ENCODE measurements at places on chromosomes 13 and 19.

DNA sequence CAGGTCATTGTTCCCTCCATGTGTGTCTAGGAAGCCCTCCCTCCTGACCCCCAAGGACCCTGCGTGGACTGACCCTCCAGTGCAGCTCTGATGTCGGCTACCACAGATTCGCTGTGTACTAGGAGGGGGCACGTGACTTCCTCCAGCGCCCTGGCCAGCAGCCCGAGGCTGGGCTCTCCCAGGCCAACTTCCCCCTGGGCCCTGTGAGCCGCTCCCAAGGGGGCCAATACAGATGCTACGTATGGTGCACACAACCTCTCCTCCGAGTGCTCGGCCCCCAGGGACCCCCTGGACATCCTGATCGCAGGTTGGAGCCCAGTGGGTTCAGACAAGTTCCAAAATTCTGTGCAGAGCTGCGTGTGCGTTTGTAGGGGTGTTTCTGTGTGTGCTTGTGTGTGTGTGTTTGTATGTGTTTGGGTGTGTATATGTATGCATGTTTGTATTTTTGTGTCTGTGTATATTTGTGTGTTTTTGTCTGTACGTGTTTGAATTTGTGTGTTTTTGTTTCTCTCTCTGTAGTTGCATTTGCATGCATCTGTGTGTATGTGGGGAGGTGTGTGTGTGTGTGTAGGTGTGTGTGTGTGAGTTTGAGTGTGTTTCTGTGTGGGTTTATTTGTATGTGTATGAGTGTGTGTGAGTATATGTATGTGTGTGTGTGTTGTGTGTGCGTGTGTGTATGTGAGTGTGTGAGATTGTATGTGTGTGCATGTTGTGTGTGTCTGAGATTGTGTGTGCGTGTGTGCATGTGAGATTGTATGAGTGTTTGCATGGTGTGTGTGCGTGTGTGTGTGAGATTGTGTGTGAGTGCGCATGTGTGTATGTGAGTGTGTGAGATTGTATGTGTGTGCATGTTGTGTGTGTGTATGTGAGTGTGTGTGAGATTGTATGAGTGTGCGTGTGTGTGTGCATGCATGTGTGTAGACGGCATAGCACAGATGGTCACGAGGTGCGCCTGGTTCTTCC lies 21.4 kb upstream of the LILRA2 start:
- H3K27ac ChIP-seq, result no peak overlapping the region
- H3K27me3 ChIP-seq, result peaks cover 11% of the 10 kb centered on the region
- peaks cover 12% of the 10 kb centered on the region for H3K4me1 ChIP-seq
- no peaks in the 10 kb centered on the region for H3K36me3 ChIP-seq
- H3K4me3 ChIP-seq, result no peak overlapping the region
- peak; percentile 15 for DNase-seq

DNA sequence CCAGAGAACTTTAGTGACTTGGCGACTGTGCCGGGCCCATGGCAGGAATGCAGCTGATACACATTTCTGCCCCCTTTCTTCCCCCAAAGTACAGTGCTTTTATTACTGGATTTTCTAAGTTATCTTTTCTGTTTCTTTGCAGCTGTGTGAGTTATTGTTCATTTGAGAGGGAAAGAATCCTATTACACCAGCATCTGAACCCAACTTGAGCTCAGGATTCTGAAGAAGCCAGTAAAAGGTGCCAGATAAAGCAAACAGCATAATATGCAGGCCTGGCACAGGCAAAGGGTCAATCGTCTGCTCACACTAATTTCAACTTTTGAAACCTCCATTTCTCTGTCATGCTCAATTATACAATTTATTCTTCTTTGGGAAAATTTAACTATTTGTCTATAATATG lies 93.9 kb downstream of the DOCK9 start:
- no peak overlapping the region for H3K27ac ChIP-seq
- H3K4me1 ChIP-seq, result no peaks in the 10 kb centered on the region
- H3K27me3 ChIP-seq, result no peaks in the 10 kb centered on the region
- DNase-seq, result no peak

DNA sequence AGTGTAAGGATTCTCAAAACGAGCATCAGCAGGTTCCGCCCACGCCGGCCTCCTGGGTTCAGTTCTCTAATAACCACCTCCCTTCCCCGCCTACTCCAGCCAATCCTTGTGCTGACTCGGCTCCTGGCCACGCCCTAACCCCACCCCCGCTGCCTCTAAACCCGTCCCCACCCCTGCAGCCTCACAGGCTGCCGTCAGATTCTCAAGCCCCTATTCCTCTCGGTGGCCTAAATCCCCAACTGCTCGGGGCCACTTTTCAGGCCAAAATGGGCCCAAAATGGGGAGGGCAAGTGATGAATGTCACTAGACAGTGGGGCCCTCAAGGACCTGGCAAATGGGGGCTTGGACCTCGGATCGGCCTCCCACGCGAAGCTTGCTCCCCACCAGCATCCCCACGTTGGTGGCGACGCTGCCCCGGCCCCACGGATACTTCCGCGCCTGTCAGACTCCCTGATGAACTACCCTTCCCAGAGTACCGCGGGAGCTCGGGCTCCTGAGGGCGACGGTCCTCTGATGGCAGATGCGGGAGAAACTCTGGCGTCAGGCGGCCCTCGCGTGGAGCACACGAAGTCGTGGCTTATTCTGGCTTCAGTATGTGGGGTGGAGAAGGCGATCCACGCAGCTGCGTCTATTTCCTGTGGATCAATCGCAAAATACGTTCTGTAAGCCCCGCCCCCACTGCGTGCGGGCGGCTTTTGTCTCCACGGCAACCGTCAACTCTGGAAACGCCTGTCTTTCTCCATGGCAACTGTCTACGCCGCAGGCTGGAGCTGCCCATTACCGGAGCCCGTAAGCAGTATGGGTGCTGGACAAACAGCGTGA lies 24.8 kb downstream of the ZNF473 start:
- H3K4me3 ChIP-seq, result peak overlapping the region; percentile 79
- H3K4me1 ChIP-seq, result peaks cover 18% of the 10 kb centered on the region
- peaks cover 34% of the 10 kb centered on the region for H3K36me3 ChIP-seq
- peaks cover 5% of the 10 kb centered on the region for H3K27me3 ChIP-seq
- no peak overlapping the region for H3K27ac ChIP-seq

GRCh38 chr19:38034492-38034860 lies 127.5 kb downstream of the SIPA1L3 start:
- H3K27ac ChIP-seq, result no peak overlapping the region
- no peak overlapping the region for H3K4me3 ChIP-seq
- no peak for DNase-seq
- no peaks in the 10 kb centered on the region for H3K27me3 ChIP-seq
- H3K4me1 ChIP-seq, result no peaks in the 10 kb centered on the region
- H3K36me3 ChIP-seq, result peaks cover 2% of the 10 kb centered on the region

DNA sequence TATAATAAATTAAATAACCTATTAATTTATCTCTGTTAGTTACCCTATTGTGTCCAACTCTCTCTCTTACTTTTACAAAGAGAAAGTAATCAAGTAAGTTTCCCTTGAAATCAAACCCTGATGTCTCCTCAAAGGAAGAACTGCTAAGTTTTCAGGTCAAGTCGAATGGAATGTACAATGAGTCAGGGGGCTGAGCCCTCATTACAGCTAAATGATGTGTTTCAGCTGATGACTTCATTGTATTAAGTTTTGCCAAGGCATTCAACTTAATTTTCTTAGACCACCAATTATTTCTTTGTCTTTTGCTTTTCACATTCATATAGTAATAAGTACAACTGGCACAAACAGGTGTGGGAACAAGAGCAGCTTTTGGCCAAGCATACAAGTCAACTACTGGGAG lies 54.7 kb upstream of the DCT start:
- peaks cover 2% of the 10 kb centered on the region for H3K27me3 ChIP-seq
- no peak overlapping the region for H3K4me3 ChIP-seq
- no peak for DNase-seq
- H3K36me3 ChIP-seq, result no peaks in the 10 kb centered on the region
- no peak overlapping the region for H3K27ac ChIP-seq
- H3K4me1 ChIP-seq, result peaks cover 16% of the 10 kb centered on the region

DNA sequence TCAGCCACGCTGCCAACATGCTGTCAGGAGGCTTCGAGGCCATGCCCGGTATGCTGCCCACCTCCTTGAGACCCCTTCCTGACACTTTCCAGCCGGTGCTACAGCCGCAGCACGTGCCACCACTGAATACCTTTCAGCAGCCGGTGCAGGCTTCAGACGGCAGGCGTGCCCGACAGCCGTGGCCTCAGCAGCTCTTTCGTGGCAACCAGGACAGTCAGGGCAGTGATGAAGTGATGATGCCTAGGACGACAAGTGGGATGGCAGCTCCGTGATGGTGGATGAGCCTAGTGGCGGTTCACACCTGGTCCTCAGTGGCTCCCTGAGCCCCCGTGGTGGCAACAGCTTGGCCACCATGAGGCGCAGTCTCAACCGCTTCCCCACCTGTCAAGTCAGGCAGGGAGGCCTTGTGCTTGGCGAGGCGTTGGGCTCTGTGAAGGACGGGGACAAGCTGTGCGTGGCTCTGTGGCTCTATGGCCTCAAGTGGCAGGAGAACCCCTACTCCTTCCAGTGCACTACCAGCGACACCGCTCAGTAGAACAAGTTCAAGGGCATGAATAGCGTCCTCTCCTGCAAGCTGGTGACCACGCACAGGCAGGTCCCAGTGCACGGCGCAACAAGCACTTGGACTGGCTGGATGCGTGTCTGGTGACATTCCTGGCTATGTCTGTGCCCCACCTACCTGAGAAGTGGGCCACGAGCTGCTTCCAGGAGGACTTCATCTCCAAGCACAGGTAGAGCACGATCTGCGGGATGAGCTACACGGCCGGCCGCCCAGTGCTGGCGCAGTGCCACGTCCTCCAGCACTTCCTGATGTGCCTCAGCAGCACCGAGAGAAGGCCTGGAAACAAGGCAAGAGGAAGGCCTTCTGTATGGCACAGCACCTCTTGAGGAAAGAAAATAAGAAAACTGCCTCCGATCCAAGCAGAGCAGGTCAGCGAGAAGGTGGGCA lies 18.2 kb upstream of the ZNF14 start:
- H3K27me3 ChIP-seq, result no peaks in the 10 kb centered on the region
- H3K36me3 ChIP-seq, result no peaks in the 10 kb centered on the region
- H3K4me1 ChIP-seq, result no peaks in the 10 kb centered on the region
- no peak for DNase-seq

DNA sequence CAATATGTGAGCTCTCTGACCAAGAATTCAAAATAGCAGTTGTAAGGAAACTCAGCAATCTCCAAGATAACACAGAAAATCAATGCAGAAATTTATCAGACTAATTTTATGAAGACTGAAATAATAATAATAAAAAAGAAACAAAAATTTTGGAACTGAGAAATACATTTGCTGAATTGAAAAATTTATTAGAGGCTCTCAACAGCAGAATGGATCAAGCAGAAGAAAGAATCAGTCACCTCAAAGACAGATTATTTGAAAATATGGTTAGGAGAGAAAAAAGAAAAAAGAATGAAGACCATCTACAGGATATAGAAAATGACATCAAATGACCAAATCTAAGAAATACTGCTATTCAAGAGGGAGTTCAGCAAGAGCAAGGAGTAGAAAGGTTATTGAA lies 75.6 kb downstream of the RFC3 start:
- DNase-seq, result no peak
- no peaks in the 10 kb centered on the region for H3K27me3 ChIP-seq
- no peak overlapping the region for H3K27ac ChIP-seq
- no peaks in the 10 kb centered on the region for H3K4me1 ChIP-seq
- H3K4me3 ChIP-seq, result no peak overlapping the region

GRCh38 chr19:49888510-49888824 lies 8.2 kb downstream of the IL4I1 start:
- DNase-seq, result no peak
- no peaks in the 10 kb centered on the region for H3K27me3 ChIP-seq
- H3K36me3 ChIP-seq, result peaks cover 16% of the 10 kb centered on the region
- no peak overlapping the region for H3K27ac ChIP-seq
- peaks cover 14% of the 10 kb centered on the region for H3K4me1 ChIP-seq

- no peaks in the 10 kb centered on the region for H3K4me1 ChIP-seq
- no peak for DNase-seq
- H3K36me3 ChIP-seq, result peaks cover 21% of the 10 kb centered on the region
- H3K27me3 ChIP-seq, result no peaks in the 10 kb centered on the region
Observed at GRCh38 chr19:1997353-1998233, 17.9 kb downstream of the BTBD2 start.

DNA sequence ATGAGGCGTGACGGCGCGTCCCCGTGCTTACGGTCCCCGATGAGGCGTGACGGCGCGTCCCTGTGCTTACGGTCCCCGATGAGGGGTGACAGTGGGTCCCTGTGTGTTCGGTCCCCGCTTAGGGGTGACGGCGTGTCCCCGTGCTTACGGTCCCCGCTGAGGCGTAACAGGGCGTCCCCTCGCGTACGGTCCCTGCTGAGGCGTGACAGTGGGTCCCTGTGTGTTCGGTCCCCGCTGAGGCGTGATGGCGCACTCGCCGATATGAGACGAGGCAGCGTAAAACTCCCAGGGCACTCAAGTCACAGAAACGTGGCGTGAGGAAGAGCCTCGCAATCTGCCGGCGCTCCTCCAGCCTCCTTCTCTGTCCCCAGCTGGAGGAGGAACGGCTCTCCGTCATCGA lies 20.9 kb downstream of the CFAP97D2 start:
- peaks cover 3% of the 10 kb centered on the region for H3K27me3 ChIP-seq
- no peak overlapping the region for H3K27ac ChIP-seq
- peaks cover 17% of the 10 kb centered on the region for H3K4me1 ChIP-seq
- peaks cover 3% of the 10 kb centered on the region for H3K36me3 ChIP-seq

DNA sequence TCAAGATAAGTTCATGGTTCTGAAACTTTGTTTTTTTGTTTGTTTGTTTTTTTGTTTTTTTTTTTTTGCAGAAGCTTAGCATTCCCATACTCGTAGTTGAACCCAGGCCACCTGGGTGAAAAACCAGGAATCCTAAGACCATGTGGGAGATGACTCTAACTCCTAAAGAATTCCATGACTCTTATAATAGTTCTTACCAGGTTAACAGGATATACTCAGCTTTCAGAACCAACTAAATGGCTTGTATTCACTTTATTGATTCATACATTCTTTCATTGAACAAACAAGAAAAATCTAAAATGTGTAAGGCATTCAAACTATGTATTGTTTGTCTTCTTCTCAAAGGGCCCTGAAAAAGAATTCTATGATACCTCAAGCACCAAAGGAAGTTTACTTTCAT lies 40.5 kb upstream of the KLF5 start:
- H3K27ac ChIP-seq, result no peak overlapping the region
- no peak overlapping the region for H3K4me3 ChIP-seq
- DNase-seq, result no peak
- no peaks in the 10 kb centered on the region for H3K27me3 ChIP-seq
